Activated CD4-positive, alpha-beta T cell treated with anti-CD3 and anti-CD28 coated beads, Interleukin-2, amount 50 U/mL, for 24 hours (primary cell): ENCODE measurements at places on chromosomes 7 and 10.
A peak's percentile ranks its signal among the peaks of the same experiment; 100 is the strongest.

DNA sequence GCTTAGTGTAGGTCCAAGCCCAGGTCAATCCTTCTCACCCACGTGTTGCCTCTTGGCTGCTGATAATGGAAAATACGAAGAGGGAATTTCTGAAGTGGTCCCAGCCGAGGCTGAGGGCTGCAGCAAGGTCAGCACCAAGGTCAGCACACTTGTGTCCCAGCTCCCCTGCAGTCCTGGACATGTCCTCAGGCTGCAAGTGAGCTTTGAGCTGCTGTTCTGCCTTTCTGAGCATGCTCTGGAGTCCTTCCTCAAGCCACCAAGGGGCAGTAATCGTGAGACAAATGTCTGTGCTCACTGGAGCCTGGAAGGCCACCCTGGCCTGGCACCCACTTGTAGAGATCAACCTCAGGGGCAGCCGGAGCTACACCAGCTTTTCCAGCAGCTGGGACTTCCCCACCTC, 28.3 kb downstream of the DRGX start:
- DNase-seq = no peak

DNA sequence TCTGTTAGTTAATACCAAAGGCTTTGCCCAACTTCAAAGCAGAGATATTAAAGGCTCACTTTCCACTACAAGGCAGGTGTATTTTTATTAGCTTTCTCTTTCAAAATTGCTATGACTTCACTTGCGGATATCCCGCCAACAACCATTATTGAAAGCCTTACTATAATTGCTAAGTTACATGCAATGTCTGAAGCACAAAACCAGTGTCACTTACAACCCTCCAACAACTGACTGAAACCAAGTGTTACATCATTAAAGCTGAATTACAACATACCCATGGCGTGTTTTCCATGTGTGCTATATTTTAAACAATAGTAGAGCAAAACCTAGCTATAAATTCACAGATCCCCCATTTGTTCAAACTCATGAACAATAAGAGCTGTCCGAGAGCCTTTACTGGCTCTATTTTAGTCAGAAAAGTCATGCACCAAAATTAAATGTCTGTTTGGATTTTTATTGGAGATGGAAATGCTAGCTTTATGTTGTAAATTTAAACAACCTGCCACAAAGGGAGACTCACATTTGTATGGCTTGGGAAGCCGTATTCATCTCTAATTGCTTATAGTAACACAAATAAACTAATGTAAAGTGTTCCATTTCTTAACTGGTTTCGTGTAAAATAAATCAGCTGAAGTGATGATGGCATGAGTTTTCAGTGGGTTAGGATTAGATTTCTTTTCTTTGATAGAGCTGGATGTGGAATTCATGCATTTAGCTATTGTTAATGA, 227.1 kb downstream of the AGMO start:
- no peak for DNase-seq

DNA sequence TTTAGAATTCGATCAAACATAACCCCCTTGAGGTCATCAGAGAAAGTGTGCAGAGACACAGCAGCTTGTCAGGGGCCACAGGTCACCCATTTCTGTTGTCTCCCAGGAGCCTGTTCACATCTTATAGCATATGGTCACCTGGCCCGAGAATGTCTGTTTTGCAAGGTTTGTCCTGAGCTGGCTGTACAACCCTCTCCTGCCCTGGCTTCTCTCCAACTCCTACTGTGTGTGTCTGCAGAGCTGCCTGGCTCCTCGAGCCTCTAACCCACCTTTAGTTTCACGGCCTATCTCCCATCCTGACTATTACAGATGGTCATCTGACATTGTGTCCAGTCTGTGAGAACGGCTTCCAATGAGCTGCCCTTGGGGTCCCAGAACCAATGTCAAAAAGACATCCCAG, 683.4 kb downstream of the SDK1 start:
- DNase-seq = no peak

GRCh38 chr7:16875861-16876260, 5.9 kb downstream of the AGR3 start:
- DNase-seq = no peak

GRCh38 chr10:43078986-43079273, 2.1 kb downstream of the RET start:
- DNase-seq = no peak

- no peak for DNase-seq
Measured at GRCh38 chr10:9362721-9363120, 1308.2 kb downstream of the GATA3 start.

- no peak for DNase-seq
Measured at GRCh38 chr7:155482511-155483183, 24.7 kb downstream of the EN2 start.

DNA sequence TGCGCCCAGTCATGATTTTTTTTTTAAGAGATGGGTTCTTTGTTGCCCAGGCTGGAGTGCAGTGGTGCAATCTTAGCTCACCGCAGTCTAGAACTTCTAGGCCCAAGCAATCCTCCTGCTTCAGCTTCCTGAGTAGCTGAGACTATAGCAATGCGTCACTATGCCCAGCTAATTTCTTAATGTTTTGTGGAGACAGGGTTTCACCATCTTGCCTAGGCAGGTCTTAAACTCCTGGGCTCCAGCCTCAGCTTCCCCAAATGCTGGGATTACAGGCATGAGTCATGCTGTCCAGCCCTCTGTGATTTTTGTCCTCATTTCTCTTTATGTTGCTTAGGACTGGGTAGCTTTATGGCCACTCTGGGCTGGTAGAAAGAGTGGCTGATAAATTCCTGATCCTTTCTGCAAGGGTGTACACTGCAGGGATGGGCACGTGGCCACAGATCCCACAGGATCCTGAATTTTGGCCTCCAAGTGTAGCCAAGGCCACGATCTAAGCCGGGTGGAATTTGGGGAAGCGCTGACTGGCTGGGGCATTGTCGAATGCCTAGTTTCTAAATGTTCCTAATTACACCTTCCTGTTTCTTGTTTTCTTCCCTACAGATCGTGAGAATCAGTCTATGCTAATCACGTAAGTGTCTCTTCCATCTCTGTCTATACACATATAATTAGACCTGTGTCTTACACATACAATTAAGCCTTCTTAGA, 24.1 kb upstream of the MYH16 start:
- no peak for DNase-seq

DNA sequence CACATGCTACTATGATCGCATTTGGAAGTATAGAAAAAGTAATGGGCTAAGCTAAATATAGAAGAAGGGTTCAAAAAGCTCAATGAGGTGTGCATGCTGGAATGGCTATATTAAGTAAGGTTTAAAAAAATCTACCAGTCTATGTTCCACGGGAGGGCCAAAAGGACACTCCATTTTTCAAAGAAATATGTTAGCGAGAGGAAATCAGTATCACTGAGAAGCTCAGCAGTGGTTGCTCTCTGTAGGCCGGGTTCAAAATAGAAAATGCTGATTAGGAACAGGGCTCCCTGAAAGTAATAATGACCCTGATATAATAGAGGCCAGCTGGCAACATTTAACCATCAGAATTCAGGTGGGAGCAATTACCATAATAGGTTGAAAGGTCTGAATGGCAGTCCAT, 224.5 kb upstream of the SEMA3E start:
- no peak for DNase-seq

DNA sequence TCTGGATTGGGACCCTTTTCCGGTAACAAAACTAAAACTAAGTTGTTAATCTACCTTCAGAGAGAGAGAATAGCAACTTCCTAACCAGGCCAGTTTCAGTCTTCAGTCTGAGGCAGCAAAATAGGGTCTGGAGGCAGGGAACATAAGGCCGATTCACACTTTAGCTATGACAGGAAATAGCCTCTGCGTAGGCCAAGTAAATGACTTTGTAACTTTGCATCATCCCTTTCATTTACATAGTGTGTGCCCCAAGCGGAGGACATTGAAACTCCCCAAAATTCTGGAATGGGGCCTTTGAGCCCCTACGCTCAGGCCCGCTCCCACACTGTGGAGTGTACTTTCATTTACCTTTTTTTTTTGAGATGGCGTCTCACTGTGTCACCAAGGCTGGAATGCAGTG, 1.7 kb upstream of the UPP1 start:
- DNase-seq = no peak

DNA sequence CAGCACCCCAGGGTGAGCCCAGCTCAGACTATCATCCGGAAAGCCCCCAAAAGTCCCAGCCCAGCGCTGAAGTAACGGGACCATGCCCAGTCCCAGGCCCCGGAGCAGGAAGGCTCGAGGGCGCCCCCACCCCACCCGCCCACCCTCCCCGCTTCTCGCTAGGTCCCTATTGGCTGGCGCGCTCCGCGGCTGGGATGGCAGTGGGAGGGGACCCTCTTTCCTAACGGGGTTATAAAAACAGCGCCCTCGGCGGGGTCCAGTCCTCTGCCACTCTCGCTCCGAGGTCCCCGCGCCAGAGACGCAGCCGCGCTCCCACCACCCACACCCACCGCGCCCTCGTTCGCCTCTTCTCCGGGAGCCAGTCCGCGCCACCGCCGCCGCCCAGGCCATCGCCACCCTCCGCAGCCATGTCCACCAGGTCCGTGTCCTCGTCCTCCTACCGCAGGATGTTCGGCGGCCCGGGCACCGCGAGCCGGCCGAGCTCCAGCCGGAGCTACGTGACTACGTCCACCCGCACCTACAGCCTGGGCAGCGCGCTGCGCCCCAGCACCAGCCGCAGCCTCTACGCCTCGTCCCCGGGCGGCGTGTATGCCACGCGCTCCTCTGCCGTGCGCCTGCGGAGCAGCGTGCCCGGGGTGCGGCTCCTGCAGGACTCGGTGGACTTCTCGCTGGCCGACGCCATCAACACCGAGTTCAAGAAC, 1.1 kb downstream of the VIM start:
- DNase-seq = peak; percentile 32

DNA sequence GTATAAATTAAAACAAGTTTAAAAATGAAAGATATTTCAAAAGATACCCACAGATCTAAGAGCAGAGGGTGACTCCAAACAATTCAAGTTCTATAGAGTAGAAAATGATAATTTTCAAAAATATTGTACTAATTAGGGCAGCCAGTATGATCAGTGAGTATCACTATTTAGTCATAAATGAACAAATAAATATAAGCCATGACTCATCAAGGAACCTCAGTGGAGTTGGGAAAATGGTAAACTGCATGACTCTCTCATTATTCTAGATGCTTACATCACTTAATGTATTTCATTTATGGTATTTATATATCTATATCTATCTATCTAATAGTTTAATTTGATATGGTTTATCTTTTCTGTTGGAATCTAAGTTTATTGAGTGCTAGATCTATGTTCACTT, 94.3 kb downstream of the THSD7A start:
- DNase-seq = no peak

DNA sequence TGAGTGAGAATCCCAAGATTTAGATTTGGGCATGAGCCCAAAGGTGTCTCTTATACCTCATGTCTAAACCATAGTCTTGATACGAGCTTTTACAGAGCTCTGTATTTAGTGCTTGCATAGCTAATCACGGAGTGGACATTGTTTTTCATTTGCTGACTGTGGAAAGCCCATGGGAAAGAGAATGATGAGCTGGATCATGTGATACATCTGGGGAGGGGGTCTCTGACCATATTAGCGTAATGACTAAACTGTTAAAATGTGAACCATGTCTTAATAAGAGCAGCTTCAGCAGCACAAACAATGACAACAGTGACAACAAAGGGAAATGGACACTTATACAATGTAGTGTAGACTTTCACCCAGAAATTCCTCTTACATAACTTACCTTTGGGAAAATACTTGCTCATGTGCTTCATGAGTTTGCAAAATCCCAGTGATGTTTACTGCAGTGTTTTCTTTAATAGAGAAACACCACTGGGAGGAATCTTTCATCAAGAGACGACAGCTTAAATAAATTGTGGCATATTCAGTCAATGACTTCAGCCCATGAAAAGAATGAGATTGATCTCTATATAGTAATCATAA, 44.0 kb upstream of the ITGB1 start:
- DNase-seq = no peak

DNA sequence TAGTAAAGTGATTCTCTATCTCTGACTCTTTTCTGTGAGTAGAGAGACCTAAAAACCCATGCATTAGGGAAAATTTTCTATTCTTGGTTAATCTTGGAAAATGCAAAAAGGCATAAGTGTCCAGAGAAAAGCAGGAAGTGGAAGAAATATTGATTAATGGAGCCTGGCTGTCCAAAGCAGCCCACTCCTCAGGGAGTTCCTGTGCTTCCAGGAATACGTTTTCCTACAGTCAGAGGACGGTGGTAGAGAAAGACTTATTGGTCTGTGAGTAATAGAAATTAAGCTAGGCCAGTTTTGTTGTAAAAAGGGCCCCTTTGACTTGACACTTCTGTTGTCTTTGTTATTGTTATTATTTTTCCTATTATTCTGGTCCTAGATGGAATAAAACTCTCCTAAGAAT, 157.8 kb downstream of the NRP1 start:
- no peak for DNase-seq

GRCh38 chr7:143130541-143130940, 1.3 kb upstream of the PIP start:
- no peak for DNase-seq

GRCh38 chr10:90887555-90887954, 15.8 kb downstream of the RPP30 start:
- DNase-seq = no peak

- no peak for DNase-seq
Measured at GRCh38 chr10:61910894-61911293, 9.4 kb downstream of the ARID5B start.

DNA sequence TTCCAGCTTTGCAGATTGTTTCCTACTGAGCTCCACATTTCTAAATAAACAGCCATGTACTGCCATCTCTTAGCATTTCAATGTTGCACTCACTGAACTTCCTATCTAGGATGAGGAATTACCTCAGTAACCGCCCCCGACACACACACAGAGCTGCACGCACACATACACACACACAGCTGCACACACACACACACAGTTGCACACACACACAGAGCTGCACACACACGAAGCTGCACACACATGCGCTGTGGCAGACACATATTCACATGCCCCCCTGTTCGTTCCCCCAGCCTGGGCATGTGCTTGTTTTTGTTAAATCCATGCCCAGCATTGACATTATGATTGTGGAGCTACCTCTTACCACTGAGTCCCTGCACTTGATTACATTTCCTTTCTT, 39.6 kb upstream of the CNPY1 start:
- no peak for DNase-seq

DNA sequence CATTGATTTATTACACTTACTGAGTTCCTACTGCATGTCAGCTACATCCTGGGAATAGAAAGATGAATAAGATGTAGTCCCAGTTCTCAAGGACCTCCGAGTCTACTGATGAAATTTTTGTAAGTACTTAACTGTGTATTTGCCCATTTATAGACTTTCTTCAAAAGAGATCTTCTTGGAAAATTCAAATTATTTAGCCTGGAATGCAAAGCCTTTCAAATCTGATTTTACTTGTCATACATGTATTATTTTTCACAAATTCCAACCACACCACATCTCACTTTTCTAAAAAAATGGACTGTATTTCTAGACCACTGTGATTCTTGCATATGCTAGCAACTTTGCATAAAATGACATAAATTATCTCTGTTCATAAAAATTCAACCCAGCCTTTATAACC, 581.3 kb downstream of the ATRNL1 start:
- no peak for DNase-seq

- DNase-seq = no peak
Measured at GRCh38 chr7:105611856-105612775, 30.8 kb upstream of the EFCAB10 start.

GRCh38 chr7:48899932-48900331, 24.4 kb upstream of the CDC14C start:
- no peak for DNase-seq
